Tracheal epithelial cell (primary cell): ENCODE measurements at places on chromosomes 11 and 22. TPM values are rescaled to one million over a fixed set of nuclear protein-coding genes. Genes with fewer than 3 reads are reported as not detected.

Gene CST6
- 2.3 and 33.7 TPM in 2 replicates for total RNA-seq

Gene POU2F3
- total RNA-seq = 0.24 TPM in 1 of 2 replicates, not detected in the other

Gene C22orf42
- total RNA-seq = not detected in 2 replicates

Gene MSANTD2
- 3.4 and 3.9 TPM in 2 replicates for total RNA-seq

Gene SESN3
- 7.7 and 37.1 TPM in 2 replicates for total RNA-seq

Gene SCGB2A2
- not detected in 2 replicates for total RNA-seq

Gene CALCA
- total RNA-seq = not detected in 2 replicates

Gene OR2AT4
- total RNA-seq = not detected in 2 replicates

Gene OR51B6
- not detected in 2 replicates for total RNA-seq

Gene XRRA1
- total RNA-seq = 5.5 and 20.9 TPM in 2 replicates

Gene PDGFB
- 0.64 and 21.2 TPM in 2 replicates for total RNA-seq

Gene OR4C15
- total RNA-seq = not detected in 2 replicates
